Kasumi-1 (cell line): ENCODE measurements at places on chromosomes 2 and 18.
A peak's percentile ranks its signal among the peaks of the same experiment; 100 is the strongest.

GRCh38 chr18:59485382-59485781 is 126.3 kb upstream of the LMAN1 start:
- no peak for DNase-seq

- peak; percentile 55 for DNase-seq
Observed at GRCh38 chr2:159903443-159904126, 105.6 kb upstream of the CD302 start.

- DNase-seq, result no peak
Observed at GRCh38 chr18:47863041-47863440, 67.4 kb downstream of the SMAD2 start.

DNA sequence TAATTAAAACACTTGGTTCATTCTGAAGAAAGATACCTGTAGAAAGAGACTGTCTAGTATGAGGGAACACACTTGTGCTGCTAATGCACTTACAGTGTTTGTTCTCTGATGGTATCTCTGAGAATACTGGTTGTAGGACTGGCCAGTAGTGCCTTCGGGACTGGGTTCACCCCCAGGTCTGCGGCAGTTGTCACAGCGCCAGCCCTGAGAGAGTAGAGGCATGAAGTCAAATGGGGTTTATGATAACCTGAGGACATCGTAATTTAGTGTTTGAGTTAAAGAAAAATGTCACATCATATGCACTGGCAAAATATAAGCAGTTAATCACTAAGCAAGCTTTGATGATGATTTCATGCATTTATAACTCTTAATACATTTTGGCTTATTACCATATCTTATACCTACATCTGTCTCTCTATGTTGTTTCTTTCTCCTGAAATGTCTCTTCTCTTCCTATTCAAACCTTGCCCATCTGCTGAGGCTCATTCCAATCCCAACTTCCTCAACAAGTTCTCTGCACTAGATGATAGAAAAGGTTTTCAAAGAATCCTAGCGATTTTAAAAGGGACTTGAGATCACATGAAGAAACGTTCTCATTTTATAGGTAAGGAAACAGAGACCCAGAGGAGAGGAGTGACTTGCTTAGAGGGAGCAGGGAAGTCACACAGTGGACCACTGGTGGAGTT is 50.2 kb downstream of the ATIC start:
- DNase-seq, result no peak

- DNase-seq, result no peak
Observed at GRCh38 chr2:34161549-34161948, 562.5 kb upstream of the FAM98A start.

- no peak for DNase-seq
Observed at GRCh38 chr2:196169516-196169915, 1.9 kb downstream of the STK17B start.

GRCh38 chr2:166944909-166945308 is 56.6 kb downstream of the XIRP2 start:
- DNase-seq, result no peak

GRCh38 chr2:118265873-118266455 is 177.7 kb downstream of the INSIG2 start:
- no peak for DNase-seq

GRCh38 chr2:30565851-30566358 is 118.9 kb downstream of the LCLAT1 start:
- DNase-seq, result no peak

DNA sequence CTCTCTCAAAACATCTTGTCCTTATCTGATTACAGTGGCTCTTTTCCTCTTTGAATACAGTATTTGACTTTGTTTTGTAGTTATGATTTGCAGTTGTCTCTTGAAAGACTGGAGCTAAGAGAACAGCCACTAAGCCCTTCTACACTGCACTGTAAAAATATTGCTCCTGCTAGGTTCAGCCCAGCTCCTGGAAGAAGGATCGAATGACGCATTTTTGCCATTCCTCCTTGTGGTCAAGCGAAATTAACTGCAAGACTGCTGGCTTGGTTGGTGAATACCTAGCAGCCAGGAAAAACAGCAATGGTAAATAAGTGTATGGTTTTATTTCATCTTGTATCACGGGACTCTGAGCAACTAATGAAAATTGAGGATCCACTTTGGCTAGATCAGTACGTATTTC is 407.8 kb upstream of the CDH2 start:
- no peak for DNase-seq

GRCh38 chr2:36824273-36824672 is 127.8 kb downstream of the VIT start:
- no peak for DNase-seq

DNA sequence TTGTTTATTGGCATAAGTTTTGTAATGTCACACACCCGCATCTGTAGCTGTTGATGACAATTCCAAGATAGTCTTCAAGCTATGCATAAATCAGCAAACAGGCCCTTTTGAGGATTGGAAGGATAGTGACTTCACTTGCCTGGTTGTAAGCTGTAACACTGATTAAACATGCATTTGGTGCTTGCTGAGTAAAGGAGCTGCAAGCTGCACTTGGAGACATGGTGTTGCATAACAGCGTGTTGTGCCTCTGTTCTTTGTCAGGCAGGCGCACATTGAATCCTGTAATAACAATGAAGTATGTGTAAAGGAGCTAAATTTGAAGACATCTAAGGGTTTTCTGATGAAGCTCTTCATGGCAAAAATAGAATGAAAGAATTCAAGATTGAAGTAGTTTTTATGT is 68.7 kb upstream of the TTC27 start:
- no peak for DNase-seq

DNA sequence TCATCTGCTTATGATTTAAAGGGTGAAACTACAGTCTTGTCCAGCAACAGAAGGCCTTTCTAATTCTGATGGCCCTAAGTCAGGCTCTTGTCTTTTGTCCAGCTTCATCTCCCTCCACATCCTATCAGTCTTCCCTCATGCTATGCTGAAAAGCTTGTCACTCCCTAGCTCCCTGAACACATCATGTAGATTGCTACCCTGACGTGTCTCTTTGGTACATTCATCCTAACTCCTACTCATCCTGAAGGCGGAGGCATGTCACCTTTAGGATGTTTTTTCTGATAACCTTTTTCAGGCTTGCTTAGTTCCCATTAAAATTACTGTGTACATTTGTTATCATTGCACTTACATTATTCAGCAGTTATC is 78.4 kb upstream of the ARL5A start:
- peak; percentile 39 for DNase-seq

GRCh38 chr2:132881546-132881945 is 211.5 kb upstream of the LYPD1 start:
- no peak for DNase-seq

DNA sequence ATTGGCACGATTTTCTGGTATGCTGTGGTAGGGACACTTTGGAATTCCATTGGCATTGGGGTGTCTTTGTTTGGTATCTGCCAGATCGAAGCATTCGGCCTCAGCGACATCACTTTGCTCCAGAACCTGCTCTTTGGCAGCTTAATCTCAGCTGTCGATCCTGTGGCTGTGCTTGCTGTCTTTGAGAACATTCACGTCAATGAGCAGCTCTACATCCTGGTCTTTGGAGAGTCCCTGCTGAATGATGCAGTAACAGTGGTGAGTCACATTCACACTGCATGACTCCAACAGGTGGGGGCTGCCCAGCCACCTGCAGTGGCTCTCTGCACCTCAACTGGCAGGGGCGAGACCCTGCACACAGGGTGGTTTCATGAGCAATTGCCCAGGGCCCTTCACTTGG is 38.4 kb downstream of the SLC9A2 start:
- DNase-seq, result no peak

DNA sequence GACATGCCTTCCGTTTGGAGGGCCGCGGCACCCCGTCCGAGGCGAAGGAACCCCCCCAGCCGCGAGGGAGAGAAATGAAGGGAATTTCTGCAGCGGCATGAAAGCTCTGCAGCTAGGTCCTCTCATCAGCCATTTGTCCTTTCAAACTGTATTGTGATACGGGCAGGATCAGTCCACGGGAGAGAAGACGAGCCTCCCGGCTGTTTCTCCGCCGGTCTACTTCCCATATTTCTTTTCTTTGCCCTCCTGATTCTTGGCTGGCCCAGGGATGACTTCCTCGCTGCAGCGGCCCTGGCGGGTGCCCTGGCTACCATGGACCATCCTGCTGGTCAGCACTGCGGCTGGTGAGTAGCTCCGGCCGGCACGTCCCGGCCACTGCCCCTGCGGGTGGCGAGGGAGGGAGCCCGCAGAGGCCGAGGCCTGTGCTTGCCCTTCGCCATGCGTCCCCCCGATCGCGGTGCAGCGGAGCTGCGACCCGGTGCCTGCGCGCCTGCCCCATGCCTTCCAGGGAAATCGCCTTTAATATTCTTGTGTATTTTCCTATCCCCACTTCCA is 1.2 kb downstream of the BMPR2 start:
- DNase-seq, result peak; percentile 64

DNA sequence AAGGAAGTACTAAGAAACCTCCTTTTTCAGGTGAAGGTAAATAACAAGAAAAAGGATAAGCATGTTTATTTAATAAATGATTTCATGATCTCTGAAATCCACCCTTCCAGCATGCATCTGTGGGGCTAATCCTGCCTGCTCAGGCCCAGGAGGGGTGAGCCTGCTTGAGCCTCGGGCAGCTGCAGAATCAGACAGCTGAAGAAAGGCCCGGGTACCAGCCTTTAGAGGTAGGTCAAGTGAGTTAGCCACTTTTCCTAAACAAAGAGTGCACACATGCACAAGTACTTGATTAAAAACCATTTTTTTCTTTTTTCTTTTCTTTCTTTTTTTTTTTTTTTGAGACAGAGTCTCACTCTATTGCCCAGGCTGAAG is 25.7 kb upstream of the FZD7 start:
- no peak for DNase-seq

DNA sequence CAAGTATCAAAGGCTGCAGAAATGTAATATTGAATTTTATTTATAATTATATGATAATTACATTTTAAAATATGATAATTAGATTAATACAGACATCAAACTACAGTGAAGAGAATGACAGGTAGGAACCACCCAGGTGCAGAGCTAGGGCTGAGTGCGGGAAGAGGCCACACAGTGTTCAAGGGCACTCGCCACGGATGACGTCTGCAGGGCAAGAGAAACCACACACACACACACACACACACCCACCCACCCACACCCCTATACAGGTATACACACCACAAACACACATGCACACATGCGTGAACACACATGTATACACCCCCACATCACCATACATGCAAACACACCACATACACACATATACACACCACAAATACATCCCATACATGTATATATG is 41.2 kb downstream of the MBP start:
- no peak for DNase-seq

GRCh38 chr2:141557329-141558095 is 573.3 kb downstream of the LRP1B start:
- DNase-seq, result peak; percentile 98

DNA sequence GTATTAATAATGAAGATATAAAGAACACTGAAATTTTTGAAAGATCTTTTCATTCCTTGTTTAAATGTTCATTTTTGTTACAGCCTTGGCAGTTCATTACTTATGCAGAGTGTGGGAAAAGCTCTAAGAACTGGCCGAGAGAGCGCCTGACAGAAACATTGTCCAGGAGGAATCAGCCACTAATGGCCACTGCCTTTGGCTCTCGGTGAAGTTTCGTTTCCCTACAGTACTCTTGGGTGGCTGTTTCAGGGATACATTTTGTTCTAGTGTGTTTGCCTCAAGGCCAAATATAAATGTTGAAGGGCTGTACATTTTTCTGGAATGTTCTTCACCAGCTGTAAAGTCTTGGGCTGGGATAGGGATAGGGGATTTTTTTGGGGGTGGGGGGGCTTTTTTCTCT is 10.7 kb downstream of the SPTBN1 start:
- no peak for DNase-seq

DNA sequence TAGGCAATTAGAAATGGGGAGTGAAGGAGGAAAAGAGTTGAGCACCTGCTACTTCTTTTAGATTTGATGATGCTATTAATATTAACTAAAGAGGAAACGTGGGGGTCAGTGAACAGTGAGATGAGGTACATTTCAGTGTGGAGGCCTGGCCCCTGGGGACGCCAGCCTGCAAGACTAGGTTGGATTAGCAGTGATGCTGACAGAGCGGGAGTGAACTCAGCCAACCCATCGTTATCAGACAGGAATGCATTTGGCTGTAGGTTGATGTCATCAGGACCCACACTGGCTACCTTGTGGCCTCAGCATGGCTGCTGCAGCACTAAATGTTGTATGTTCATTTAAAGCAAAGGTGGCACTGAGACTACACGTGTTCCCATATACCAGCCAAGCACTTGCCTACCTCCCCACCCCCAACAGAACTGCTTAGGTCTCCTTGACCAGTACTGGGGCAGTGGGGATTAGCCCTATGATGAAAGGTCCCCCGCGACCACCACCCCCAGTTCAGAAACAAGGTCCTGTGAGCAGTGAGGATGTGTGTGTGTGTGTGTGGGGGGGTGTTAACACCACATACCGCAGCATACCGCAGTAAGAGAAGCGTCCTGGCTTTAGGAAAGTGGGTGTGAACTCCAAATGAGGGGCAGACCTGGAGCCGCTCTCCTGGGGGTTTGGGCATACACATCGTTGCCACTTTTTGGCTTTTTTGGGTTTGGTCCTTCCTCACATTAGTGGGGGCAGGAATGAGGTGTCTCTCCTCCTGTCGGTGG is 26.0 kb downstream of the DGKD start:
- no peak for DNase-seq

DNA sequence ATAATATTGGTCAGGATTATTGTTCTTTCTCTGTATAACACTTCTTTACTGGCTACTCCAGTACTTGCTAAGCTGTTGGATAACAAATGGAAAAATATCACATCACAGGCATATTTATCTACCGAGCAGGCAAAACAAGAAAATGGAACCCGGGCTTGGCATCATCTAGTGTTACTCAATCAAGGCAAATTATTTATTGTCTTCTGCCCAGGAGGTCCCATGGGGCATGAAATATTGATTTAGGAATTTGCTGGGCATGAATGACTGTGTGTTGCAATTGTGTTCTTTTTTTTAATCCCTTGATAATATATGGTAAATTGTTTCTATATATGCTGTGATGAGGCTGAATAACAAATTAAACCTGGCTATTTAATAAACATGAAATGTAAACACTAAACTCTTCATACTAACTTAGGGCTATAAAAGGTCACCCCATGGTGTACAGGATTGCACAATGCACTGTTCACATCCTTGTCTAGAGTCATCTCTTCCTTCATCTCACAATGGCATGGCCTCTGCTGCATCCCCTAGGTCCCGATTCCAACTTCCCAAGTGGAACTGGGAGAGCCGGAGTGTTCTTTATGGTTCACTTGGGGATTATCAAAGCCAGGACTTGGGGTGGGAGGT is 2.2 kb upstream of the PARD3B start:
- no peak for DNase-seq

GRCh38 chr2:106990297-106990696 is 104.3 kb upstream of the ST6GAL2 start:
- no peak for DNase-seq
